ENCODE measurements at places on chromosomes 13 and 19.

- no peak for DNase-seq
These were observed 628 bp downstream of the CAPN12 start for GRCh38 chr19:38743394-38744297.

GRCh38 chr13:110105136-110105535, 201.8 kb downstream of the COL4A1 start:
- DNase-seq = no peak

- no peak for DNase-seq
These were observed 75.1 kb downstream of the GNG7 start for GRCh38 chr19:2627319-2627829.

- no peak for DNase-seq
These were observed 72.6 kb upstream of the SERP2 start for GRCh38 chr13:44300895-44301638.

DNA sequence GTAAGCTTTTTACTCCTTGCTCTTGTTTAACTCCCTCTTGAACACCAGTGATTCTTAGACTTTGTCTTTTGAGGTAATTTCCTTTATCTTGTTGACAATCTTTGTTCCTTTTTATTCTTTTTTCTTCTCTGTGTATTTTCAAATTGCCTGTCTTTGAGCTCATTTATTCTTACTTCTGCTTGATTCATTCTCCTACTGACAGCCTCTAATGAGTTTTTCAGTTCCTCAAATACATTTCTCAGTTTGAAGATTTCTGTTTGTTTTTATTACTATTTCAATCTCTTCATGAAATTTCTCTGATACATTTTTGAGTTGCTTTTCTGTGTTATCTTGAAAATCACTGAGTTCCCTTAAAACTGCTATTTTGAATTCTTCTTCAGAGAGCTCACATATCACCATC, 154.1 kb downstream of the ATP8A2 start:
- no peak for DNase-seq

GRCh38 chr13:21719463-21719862, 48.6 kb downstream of the FGF9 start:
- DNase-seq = no peak

DNA sequence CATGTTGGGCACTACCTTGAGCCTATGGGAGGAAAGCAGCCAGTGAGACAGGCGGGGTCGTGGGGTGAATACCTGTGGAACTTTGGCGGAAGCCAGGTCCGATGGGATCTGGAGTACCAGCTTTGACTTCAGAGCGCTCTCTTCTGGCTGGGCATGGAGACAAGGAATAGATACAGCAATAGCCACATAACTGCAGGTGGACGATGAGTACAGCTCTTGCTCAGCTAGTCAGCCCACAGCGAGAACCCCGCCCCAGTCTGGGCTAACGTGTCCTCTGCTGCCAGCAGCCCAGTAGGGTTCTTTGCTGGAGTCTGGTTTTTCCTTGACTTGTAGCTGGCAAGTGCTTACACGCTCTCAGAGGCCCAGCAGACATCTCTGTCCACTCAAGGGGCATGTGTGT, 83.4 kb downstream of the SIPA1L3 start:
- no peak for DNase-seq

DNA sequence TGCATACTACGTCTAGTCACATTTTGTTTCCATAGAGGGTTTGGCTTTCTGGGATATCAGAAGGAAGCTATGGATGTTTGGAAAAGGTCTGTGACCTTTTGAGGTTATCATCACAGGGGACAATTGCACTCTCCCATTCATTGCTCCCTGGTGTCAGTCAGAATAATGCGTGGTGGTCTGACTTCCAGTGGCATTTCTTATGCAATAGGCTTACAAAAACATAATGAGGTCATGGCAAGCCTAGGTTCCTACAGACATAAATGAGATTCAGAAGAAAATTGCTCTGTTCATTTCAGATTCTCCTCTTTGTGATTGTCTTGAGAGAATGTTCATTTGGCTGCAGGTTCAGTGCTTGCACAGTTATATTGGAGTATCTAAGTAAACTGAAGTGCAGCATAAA, 54.6 kb downstream of the ARHGAP35 start:
- no peak for DNase-seq

GRCh38 chr19:36169084-36169760, 17.0 kb upstream of the COX7A1 start:
- no peak for DNase-seq

DNA sequence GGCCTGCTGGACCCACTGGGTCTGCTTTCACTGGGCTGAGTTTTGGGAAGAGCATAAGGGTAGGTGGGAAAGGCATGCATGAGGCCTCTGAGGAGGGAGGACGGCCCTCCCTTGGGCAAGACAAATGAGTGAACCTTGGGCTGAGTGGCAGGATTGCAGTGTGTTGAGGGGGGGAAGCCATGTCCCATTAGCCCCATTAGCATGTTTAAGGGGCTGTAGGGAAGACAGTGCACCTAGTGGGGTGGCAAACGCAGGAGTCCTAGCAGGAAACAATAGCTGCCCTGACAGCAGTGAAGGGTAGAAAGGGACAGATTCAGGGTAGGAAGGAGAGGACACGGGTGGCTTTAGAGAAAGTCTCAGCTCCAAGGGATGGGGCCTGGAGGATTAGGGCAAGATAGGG, 3.1 kb upstream of the ZBTB45 start:
- DNase-seq = no peak

- DNase-seq = no peak
These were observed 34.8 kb downstream of the CYP2B6 start for GRCh38 chr19:41025871-41026270.

- no peak for DNase-seq
These were observed 44.0 kb downstream of the WDFY2 start for GRCh38 chr13:51628059-51628852.
